Esophagus squamous epithelium (tissue), 5 donors: ENCODE measurements at places on chromosomes 16 and 17.
A peak's percentile ranks its signal among the peaks of the same experiment; 100 is the strongest.

GRCh38 chr16:87686697-87687096 is 79.1 kb downstream of the KLHDC4 start:
- no peak overlapping the region for H3K4me3 ChIP-seq
- H3K4me1 ChIP-seq = no peaks in the 10 kb centered on the region
- no peak overlapping the region for H3K27ac ChIP-seq
- no peaks in the 10 kb centered on the region for H3K36me3 ChIP-seq
- H3K27me3 ChIP-seq = no peaks in the 10 kb centered on the region
- DNase-seq = no peak

GRCh38 chr16:16001596-16002255 is 52.3 kb downstream of the ABCC1 start:
- peak overlapping the region; percentile 6 for H3K27ac ChIP-seq

DNA sequence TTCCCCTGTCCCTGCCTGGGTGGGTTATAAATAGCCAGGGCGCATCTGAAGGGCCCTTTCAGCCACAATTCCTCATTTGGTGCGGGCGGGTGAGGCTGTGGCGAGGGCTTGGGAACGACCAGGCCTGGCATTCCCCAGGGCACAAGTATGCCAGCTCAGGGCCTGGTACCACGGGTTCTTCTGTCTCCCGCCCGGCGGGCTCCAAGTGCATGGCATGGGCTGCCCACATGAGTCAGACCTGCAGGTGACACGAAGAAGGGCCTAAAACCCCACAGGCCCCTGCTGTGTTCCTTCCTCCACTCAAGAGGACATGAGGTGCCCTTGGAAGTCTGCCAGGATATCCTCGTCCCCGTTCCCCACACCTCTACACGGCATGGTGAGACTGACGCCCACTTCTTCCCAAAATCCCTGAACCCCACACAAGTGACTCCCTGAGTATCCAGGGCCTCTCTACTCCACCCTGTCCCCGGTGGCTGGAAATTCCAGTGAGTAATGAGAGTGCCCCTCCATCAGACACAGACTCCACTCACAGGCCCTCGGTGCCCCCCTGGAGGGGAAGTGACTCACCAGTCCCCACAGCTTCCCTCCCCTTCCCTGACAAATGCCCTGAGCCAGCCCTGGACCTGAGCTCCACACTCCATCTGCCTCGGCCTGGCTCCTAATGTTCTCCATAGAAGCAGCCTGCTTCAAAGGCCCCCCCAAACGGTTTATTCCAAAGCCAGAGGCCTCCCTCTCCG is 68.8 kb downstream of the ABR start:
- no peaks in the 10 kb centered on the region for H3K27me3 ChIP-seq
- no peaks in the 10 kb centered on the region for H3K36me3 ChIP-seq
- no peak overlapping the region for H3K4me3 ChIP-seq
- no peak for DNase-seq
- peak overlapping the region; percentile 96 for H3K27ac ChIP-seq
- peaks cover 78% of the 10 kb centered on the region for H3K4me1 ChIP-seq

- no peak overlapping the region for H3K27ac ChIP-seq
- peaks cover 2% of the 10 kb centered on the region for H3K4me1 ChIP-seq
- no peak overlapping the region for H3K4me3 ChIP-seq
- no peak for DNase-seq
Measured at GRCh38 chr17:32917842-32918241, 10.1 kb upstream of the TMEM98 start.

GRCh38 chr16:88678224-88678979 is 7.9 kb downstream of the SNAI3 start:
- H3K36me3 ChIP-seq = no peaks in the 10 kb centered on the region
- DNase-seq = no peak
- no peak overlapping the region for H3K4me3 ChIP-seq
- peaks cover 3% of the 10 kb centered on the region for H3K4me1 ChIP-seq
- H3K27me3 ChIP-seq = no peaks in the 10 kb centered on the region
- no peak overlapping the region for H3K27ac ChIP-seq

- H3K27me3 ChIP-seq = no peaks in the 10 kb centered on the region
- no peak for DNase-seq
- H3K27ac ChIP-seq = no peak overlapping the region
Measured at GRCh38 chr16:84223456-84223855, 16.4 kb downstream of the KCNG4 start.

GRCh38 chr17:44793885-44794842 is 35.4 kb downstream of the ADAM11 start:
- no peaks in the 10 kb centered on the region for H3K4me1 ChIP-seq
- H3K27me3 ChIP-seq = no peaks in the 10 kb centered on the region
- no peak overlapping the region for H3K4me3 ChIP-seq
- no peaks in the 10 kb centered on the region for H3K36me3 ChIP-seq

DNA sequence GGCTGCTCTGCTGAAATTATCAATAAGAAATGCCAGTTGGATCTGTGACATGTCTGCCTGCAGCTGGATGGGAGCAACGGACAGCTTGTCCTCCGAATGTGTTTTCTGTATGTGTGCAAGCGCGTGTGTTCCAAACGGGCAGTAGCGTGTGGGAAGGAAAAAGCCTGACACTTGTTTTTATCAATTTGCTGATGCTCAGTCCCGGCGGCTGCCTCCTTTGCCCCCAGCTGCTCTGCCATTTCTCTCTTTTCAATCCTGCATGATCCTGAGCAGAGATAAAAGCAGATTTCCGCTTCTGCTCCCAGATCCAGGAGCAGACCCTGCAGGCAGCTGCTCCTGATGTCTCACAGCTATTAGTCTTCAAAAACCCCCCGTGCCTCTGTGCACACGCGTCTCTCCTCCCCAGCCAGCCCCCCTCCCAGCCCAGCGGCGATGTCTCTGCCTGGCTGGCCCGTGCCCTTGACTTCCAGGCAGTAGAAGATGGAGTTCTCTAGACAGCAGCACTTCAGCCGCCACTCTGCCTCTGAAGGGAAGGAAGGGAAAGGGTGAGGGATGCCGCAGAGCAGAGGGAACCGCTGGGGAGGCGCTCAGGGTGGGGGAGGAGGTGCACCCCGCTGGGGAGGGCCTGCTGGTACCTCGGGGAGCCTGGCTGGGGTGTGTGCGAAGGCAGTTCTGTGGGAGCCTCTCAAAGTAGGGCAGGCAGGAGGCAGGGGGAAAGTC is 4.1 kb downstream of the PRCD start:
- H3K4me3 ChIP-seq = no peak overlapping the region
- H3K4me1 ChIP-seq = peaks cover 14% of the 10 kb centered on the region
- H3K36me3 ChIP-seq = no peaks in the 10 kb centered on the region
- peak overlapping the region; percentile 55 for H3K27ac ChIP-seq

DNA sequence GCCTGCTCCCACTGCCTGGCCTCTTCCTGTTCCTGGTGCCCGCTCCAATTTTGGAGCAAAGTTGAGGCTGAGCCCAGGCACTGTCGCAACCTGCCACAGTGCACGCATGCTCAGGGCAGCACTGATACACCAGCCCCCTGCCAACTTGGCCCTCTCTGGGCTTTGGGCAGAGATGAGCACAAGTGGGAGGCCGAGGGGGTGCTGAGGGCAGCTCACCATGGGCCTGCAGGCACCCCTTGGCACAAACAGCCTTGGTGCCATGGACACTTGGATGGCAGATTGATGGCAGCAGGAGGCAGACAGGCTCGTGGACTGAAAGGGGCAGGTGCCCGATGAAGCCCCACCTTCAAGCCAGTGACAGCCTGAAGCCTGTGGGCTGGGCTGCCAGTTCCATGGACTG is 42.9 kb downstream of the PIGL start:
- peaks cover 11% of the 10 kb centered on the region for H3K36me3 ChIP-seq
- no peak overlapping the region for H3K4me3 ChIP-seq

DNA sequence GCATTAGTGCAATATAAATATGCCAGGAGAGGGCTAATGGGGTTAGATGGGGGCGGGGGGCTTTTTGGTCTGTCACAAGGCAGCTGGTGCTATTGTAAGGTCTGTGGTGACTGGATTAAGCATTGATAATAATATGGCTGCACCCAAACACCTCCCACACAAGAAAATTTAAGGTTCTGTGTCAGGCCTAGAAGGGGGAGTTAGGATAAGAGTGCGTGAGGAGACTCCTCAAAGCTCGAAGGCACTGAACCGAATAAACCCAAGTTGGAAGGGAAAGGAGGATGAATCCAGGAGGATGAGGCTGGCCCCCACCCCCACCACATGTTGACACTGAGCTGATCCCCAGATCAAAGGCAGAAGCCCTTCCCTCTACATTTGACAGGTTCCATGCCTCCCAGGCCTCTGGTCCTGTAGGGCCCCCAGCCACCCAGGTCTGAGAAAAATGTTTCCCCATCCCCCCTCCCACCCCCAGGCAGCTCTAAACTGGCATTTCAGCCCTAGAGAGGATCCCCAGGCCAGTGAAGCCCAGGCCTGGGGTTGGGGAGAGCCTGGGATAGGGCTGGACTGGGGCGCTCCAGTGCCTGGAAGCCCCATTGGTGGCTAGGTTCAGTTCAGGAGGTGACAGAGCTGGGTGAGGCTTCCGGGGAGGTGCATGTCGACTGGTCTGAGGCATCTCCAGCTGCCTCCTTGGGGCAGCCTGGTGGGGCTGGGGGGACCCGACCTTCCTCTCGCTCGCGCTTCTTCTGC is 1.7 kb downstream of the HOXB1 start:
- DNase-seq = no peak
- peaks cover 60% of the 10 kb centered on the region for H3K27me3 ChIP-seq
- H3K27ac ChIP-seq = peak overlapping the region; percentile 83
- no peak overlapping the region for H3K4me3 ChIP-seq
- peaks cover 9% of the 10 kb centered on the region for H3K4me1 ChIP-seq

DNA sequence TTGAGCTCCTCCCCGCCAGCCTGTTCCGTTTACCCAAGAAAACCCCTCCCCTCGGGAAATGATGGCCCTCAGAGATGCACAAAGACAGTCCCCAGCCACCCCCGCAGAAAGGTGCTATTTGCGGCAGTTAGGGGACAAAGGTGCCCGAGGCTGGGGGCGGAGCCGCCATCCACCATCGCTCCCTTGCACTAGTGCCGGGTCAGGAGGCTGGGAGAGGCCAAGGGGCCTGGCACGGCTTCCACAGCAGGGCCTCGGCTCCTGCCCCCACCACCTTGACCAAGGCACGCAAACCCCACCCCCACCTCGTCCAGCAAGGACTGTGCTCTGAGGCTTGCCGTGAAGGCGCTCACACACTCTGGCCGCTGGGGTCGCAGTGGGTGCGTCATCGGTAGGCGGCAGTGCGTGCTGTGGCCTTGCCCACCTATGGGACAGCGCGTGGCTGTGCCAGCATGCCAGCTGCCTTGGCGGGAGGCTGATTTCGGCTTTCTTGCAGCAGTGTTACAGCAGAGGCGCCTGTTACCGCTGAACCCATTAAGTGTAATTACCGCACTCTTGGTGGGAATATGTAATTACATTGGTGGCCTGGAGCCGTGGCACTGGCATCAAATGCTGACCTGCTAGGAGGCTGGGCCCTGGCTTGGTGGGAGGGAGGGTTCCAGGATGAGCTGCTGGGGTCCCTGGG is 31.8 kb downstream of the TPSG1 start:
- peak overlapping the region; percentile 72 for H3K27ac ChIP-seq
- H3K4me3 ChIP-seq = no peak overlapping the region
- no peaks in the 10 kb centered on the region for H3K27me3 ChIP-seq
- no peak for DNase-seq
- peaks cover 28% of the 10 kb centered on the region for H3K4me1 ChIP-seq

- no peak overlapping the region for H3K27ac ChIP-seq
- no peaks in the 10 kb centered on the region for H3K36me3 ChIP-seq
- no peaks in the 10 kb centered on the region for H3K27me3 ChIP-seq
- H3K4me1 ChIP-seq = no peaks in the 10 kb centered on the region
- H3K4me3 ChIP-seq = no peak overlapping the region
Measured at GRCh38 chr17:59558953-59559352, 6.5 kb upstream of the DHX40 start.

GRCh38 chr16:84245956-84246678 is 6.3 kb upstream of the KCNG4 start:
- H3K4me1 ChIP-seq = no peaks in the 10 kb centered on the region
- no peak for DNase-seq
- no peaks in the 10 kb centered on the region for H3K36me3 ChIP-seq

DNA sequence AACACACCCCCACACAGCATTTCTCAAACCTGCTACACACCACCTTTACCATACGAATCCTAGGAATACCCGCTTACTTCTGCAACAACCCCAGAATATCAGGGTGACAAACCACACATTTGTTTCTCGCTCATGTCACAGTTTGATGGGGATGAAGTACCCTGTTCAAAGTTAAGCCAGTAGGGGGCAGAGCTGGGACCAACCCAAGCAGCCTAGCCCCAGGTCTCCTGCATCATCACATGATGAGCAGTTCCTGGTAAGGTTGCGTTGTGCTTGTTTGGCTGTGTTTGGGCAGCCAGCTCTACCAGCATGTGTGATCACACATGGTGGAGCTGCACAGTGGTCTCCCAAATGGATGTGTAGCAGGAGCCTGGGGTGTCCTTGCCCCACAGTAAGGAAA is 103.6 kb upstream of the C16orf82 start:
- H3K27me3 ChIP-seq = no peaks in the 10 kb centered on the region
- DNase-seq = no peak
- no peaks in the 10 kb centered on the region for H3K36me3 ChIP-seq

- H3K27ac ChIP-seq = no peak overlapping the region
- H3K4me1 ChIP-seq = no peaks in the 10 kb centered on the region
- DNase-seq = no peak
Measured at GRCh38 chr16:24291932-24292331, 35.8 kb downstream of the CACNG3 start.

DNA sequence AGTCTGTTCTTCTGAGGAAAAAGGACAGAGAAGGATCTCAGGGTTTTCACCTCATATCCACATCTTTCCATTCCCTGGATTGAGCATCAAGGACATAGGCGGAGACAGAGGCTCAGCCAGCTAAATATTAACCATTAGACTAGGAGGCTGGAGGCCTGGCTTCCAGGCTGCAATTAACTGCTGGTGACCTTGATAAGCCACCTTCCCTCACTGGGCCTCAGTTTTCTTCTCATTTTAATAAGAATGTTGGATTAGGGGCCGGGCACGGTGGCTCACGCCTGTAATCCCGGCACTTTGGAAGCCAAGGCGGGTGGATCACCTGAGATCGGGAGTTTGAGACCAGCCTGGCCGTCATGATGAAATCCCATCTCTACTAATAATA is 25.6 kb upstream of the CNOT1 start:
- peaks cover 3% of the 10 kb centered on the region for H3K4me1 ChIP-seq
- no peak for DNase-seq
- no peak overlapping the region for H3K27ac ChIP-seq
- H3K36me3 ChIP-seq = no peaks in the 10 kb centered on the region
- no peaks in the 10 kb centered on the region for H3K27me3 ChIP-seq
- no peak overlapping the region for H3K4me3 ChIP-seq
